Left renal pelvis (tissue), 4 donors: ENCODE measurements at places on chromosomes 16 and 17.

DNA sequence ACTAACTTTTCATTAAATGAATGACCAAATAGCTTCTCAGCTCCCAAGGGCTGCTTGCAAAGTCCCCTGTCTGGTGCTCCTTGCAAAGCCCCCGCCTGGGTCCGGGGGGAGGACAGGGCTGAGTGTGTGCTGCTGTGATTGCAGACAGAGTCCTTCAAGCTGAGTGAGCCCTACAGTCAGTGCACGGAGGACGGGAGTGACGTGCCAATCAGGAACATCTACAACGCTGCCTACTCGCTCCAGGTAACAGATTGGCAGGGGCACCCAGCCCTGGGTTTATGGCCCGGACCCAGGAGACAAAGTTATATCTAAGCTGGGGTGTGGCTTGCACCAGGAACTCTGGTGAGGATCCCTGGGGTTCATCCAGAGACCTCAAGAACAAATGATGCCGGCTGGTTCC is 27.1 kb downstream of the SCNN1G start:
- no peak for DNase-seq

GRCh38 chr16:27698266-27698665 is 148.3 kb downstream of the KATNIP start:
- DNase-seq, result no peak

GRCh38 chr17:10349403-10349802 is 23.4 kb downstream of the MYH13 start:
- no peak for DNase-seq

DNA sequence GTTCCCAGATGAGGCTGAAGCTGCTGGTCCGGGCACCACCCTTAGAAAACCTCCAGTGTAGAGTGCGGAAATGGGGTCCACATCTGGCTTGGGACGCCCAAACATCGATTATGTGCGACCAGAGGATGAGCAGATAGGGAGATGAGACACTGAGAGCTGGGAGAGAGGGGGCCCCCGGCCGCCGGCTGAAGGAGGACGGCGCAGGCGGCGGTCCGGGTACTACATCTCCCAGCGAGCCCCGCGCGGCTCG is 182 bp upstream of the SPECC1 start:
- DNase-seq, result no peak

DNA sequence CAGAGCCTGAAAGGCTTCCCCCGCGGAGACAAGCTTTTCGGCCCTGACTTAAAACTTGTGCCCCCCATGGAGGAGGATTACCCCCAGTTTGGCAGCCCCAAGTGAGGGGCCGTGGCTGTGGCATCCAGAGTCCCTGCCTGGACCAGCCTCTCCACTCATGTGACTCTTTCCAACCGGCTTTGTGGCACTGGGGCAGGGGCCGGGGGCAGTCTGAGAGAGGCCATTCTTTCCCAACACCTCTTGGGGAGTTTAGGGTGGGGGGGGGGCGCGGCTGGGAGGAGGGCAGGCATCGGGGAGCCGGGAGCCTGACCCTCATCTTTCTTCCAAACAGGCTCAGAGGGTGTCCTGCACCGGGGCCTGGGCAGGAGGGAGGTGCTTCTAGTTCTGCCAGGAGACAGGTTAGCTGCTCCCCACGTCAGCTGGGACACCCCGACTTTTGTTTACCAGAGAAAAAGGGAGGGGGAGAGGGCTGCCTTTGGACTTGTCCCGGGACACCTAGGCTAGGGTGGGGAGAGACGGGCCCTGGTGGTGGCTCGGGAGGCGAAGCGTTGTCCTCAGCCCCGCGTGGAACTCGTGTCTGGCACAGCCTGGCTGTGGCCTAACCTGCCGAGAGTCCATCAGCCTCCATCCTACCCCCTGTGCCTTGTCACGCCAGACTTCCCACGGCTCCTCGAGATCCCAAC is 7.3 kb upstream of the SERPINF1 start:
- DNase-seq, result no peak

DNA sequence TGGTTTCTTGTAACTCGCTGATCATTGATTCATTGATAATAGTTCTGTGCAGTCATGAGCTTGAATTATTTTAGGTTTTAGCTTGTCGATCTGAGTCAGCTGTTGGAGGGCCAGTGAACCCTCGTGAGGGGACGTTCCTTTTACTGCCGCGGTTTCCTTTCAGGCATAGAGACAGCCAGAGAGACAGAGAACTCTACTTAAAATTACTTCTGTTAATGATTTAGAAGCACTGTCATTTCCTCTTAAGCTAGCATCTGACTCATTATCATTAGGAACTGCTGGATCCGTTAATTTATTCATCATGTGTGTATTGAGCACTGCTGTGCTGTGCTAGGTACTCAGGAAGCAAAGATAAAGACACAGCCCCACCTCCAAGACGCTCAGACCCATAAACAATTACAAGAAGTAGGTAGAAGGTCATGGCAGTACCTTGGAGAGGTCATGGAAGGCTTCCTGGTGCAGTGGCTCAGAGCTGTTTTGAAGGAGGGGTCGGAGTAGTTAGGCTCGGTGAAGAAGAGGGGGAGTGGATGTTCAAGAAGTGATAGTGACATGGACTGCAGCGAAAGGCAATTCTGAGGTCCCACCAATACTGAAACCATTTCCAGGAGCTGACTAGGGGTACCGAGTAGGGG is 3.3 kb downstream of the PGS1 start:
- no peak for DNase-seq

DNA sequence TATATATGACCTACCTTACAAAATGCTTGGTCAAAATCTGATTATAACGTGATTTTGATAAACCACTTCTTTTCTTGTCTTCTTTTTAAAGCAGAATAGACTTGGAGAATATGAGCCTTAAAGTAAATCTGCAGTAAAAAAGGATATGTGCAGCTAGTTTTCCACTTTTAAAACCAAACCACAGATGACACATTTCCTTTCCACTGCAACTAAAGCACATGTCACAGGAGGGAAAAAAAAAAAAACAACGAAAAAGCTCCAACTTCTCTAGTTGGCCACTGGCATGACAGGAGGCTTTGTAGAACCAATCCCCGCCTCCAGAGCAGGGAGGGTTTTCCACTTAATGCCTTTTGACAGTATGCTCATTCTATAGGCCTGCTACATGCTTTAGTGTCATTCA is at the start of gene EVI2A:
Gene EVI2A, minus strand, starts transcription at position 142 of the 400 bp plus-strand sequence. CDS start 2,609 bp downstream, outside the sequence.
- no peak for DNase-seq

GRCh38 chr17:11002417-11002816 is 164.5 kb upstream of the PIRT start:
- DNase-seq, result no peak

GRCh38 chr17:34357398-34357797 is 1.1 kb downstream of the CCL13 start:
- no peak for DNase-seq

GRCh38 chr16:87971933-87972332 is 20.7 kb downstream of the BANP start:
- no peak for DNase-seq

DNA sequence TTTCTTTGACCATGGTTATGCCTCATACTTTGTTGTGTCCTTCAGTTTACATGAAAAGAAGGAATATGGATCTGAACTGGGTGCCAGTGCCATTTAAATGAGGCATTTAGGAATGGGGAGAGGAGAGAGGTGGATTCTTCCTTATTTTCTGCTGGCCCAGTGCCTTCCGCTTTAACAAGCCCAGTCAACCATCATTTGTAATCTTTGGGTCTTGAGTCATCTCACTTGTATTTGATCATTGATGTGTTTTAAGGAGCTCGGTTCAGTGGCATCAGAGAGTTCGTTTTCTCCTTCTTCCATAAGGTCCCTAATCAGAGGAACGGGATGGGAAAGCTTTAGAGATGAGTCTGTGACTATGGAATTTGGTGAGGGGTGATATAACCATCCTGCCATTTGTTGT is 334.9 kb downstream of the WWOX start:
- no peak for DNase-seq

- no peak for DNase-seq
Observed at GRCh38 chr16:31187808-31188189, 7.9 kb downstream of the FUS start.

GRCh38 chr17:3917391-3917931 is 1.2 kb upstream of the P2RX1 start:
- DNase-seq, result no peak

DNA sequence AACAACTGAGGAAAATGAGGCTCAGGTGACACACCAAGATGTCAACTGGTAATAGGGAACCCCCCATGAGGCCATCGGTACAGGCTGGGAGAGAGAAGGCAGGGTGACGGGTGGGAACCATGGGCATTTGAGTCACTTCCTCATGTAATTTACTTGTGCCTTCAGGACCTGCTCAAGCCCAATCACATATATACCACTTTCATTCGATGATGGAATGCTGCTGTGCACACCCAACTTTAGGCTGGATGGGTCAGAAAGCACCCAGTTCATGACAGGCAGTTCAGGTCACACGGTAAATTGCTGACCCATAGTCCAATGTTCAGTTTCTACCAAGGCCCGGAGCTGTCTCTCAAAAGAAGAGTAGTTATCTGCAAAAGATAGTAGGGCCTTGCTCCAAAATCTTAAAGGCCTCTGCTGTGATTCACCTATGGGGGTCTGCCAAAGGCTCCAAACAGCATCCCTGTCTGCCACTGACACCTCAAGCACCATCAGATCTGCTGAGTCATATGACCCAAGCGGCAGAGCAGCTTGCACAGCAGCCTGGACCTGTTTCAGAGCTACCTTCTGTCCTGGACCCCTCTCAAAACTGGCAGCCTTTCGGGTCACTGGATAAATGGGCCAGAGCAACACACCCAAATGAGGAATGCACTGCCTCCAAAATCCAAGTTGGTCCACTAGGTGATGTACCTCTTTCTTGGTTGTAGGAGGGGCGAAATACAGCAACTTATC is 24.7 kb downstream of the ZZEF1 start:
- no peak for DNase-seq

GRCh38 chr17:42980766-42981397 is 517 bp downstream of the RUNDC1 start:
- DNase-seq, result no peak

DNA sequence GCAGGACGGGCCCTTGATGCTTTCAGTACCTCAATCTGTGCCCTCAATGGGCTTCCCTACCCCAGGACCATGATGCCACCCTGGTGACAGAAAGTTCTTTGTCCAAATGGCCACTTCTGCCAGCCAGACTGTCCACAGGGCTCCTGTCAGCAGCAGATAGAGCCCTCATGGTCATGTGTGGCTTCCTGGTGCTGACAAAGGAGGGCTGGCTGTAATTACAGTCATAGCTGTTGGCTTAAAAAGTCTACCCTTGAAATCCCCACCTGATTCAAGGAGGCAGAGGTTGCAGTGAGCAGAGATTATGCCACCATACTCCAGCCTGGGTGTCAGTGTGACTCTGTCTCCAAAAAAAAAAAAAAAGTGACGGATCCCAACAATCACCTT is 3.3 kb downstream of the TRPV2 start:
- DNase-seq, result no peak

DNA sequence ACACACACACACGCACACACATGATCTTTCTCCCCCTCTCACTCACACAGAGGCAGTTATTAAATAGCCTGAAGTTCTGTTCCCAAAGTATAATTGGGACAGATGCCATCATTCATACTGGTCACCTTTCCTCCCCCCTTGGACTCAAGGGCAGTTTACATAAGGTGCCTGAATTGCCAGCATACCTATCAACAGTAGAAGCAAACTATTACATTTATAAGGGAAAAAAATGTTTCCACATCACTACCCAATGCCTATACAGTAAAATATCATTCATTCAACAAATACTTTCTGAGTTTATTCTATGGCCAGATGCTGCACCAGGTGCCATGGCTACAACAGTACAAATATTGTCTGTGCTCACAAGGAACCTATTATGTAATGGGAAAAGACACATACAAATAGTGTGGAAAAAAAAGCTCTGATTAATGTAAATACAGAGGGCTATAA is 6.3 kb downstream of the CNTD1 start:
- DNase-seq, result no peak

DNA sequence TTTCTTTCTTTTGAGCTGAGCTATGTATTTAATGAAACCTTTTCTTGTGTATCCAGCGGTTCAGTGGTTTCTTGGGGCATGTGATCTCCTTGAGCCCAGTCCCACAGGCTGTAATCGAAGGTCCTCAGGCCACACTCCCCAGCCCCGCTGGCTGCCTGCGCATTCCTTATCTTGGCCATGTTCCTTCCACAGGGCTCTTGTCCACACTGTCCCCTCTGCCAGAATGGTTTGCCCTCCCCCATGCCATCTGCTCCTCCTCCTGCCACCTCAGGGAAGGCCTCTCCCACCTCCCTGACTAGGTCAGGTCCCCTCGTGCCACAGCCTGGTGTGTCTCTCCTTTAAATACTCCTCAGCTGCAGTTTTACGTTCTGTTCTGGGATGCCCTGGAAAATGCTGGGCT is 12.1 kb upstream of the NLRC5 start:
- DNase-seq, result no peak

GRCh38 chr17:75531721-75532072 is 6.2 kb downstream of the LLGL2 start:
- no peak for DNase-seq

- no peak for DNase-seq
Observed at GRCh38 chr17:80961541-80962330, 29.9 kb upstream of the CHMP6 start.

- DNase-seq, result no peak
Observed at GRCh38 chr16:50025537-50025931, 509 bp downstream of the CNEP1R1 start.

GRCh38 chr17:11925262-11926021 is 71.8 kb downstream of the ZNF18 start:
- DNase-seq, result no peak

- DNase-seq, result no peak
Observed at GRCh38 chr17:2929881-2930533, 133.4 kb downstream of the OR1D5 start.

- no peak for DNase-seq
Observed at GRCh38 chr17:75970011-75970523, 8.9 kb downstream of the ACOX1 start.

GRCh38 chr17:83100220-83100852 is 20.9 kb downstream of the METRNL start:
- no peak for DNase-seq

GRCh38 chr16:58511933-58512815 is 3.1 kb upstream of the SETD6 start:
- no peak for DNase-seq

DNA sequence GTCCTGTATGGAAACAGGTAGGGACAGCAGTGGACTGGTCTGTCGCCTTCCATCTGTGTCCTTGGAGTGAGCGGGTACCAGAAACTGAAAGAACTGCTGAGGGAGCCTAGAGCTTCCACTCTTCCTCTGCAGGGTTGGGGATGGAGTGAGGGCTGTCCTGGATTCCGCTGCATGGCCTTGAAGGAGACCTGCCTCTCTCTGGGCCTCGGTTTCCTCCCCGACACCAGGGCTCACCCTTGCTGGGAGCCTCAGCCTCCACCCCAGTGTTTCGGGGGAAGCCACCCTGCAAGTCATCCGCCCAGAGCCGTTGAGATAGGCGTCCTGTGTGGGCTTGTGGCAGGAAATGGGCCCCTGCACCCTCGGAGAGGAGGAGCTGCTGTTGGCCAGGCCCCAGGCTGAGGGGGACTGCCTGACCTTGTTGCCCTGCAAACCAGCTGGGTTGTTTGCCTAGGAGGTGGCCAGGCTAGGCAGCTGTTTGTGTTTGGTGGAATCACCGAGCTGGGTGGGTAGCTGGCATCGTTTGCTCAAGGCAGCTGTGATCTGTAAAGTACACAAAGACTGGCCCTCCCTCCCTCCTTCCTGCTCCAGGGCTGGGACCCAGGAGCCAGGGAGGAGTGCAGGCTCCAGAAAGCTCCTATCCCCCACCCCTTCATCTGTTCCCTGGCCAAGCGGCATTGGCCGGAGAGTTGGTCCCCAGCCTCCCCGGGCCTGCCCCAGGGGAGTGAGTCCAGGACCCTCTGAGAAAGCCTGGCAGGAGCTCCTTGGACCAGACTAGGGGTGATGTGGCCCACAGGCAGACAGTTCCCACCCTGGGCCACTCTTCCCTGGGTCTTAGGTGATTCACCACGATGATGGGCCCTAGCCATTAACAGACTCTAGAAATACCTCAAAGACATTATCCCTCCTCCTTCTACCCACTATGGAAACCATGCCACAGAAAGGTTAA is 1.3 kb downstream of the RAB37 start:
- no peak for DNase-seq
